Cerebellar nuclear complex (tissue), 1 donor: ENCODE measurements at places on chromosomes 1 and 21.
A peak's percentile ranks its signal among the peaks of the same experiment; 100 is the strongest.

GRCh38 chr1:49306507-49307070, 529.9 kb upstream of the BEND5 start:
- no peak for DNase-seq

DNA sequence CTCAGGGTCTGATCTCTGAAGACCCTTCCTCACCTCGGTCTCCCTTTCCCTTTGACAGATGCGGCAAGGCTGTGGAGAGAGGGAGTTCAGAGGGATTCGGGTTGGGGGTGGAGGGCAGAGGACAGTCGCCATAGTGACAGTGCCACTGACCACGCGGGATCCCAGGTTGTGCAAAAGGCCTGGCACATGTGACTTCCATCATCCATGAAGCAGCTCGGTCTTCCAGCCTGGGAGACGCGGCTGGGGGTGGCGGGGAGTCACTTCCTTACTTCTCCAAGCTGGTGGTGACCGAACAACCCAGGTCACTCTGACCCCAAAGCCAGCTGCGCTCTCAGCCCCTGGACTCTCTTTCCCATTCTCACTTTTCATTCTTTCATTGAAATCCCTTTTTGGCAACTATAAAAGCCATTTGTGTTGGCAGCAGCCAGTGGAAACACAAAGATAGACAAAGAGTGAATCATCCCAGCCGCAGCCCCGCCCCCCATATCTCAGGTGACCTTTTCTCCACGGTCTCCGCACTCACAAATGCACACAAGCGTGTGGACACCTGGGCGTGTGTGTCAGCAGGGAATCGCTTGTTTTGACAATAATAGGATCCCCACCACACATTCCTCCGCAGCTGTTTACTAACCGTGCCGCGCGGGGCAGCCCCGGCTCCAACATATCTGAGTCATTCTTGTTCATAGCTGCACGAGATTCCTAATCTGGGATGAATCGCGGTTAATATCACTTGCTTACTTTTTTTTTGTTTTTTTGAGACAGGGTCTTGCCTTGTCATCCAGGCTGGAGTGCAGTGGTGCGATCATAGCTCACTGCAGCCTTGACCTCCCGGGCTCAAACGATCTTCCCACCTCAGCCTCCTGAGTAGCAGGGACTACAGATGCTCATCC, 68.3 kb downstream of the DHRS3 start:
- DNase-seq = no peak

DNA sequence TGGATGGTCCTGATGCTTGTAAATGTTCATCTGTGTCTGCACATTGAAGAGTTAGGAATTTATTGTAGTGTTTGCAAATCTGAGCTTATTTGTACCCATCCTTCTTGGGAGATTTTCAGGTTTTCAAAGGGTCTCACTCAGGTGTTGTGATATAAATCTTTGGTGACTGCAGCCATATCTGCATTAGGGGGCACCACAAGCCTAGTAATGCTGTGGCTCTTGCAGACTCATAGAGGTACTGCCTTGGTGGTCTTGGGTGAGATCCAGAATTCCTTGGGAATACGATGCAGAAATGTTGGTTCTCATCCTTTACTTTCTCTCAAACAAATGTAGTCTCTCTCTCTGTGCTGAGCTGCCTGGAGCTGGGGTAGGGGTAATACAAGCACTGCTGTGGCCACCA, 405.9 kb downstream of the TTLL7 start:
- DNase-seq = no peak

DNA sequence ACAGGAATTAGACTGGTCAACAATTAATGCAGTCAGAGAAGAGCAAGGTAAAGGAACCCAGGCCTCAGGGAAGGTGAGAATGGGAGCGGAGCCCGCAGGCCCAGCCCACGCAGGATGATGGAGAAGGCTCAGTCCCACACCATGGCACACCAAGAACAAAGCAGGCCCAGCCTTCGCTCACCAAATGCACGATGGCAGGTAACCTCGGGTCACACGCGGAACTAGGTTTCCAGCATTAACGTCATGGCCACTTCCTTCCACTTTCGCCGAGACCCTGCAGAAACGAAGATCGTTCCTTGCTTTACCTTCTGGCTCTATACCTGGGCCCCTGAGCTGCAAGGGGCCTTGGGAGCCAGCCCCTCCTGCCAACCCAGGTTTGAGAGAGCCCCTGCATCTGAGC, 240.2 kb upstream of the C1orf174 start:
- no peak for DNase-seq

DNA sequence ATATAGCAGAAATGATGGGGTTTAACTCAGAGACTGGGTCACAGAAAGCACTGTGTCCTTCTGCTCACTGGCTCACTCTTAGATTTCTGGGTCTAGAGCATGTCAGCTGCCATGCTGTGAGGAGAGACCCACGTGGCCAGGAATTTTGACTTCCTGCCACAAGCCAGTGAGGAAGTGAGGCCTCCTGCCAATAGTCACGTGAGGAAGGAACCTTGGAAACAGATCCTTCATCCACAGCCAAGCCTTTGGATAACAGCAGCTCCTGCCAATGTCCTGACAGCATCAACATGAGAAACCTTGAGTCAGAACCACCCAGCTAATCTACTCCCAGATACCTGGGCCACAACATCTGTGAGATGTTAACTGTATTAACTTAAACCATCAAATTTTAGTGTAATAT, 114.5 kb upstream of the PLPPR5 start:
- no peak for DNase-seq

GRCh38 chr1:210251680-210252490, 19.3 kb downstream of the SERTAD4 start:
- DNase-seq = no peak

DNA sequence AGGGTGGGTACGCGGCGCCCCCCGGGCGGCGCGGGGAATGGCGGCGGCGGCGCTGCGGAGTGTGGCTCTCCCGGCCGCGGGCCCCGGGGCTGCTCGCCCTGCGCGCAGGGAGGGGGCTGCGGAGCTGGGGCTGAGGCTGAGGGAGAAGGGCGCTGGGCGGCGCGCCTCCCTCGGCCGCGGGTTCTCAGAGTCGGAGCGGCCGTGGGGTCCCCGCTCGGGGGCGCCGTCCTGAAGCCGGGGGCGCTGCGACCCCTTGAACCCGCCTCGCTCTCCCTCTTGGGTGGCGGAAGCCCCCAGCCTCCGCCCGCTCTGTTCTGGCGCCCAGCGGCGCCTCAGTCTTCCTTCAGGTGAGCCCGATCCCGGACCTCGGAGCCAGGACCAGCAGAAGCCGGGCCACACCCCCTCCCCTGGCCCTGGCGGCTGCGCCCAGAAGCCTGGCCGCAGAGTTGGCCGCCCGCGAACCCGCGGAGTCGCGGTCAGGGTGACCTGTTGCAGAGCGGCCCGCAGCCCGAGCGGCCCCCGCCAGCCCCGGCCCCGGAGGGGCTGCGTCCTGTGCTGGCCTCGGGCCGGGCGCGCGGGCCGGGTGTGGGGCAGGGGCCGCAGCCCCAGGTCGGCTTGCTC, 532 bp downstream of the RALGPS2 start:
- no peak for DNase-seq

DNA sequence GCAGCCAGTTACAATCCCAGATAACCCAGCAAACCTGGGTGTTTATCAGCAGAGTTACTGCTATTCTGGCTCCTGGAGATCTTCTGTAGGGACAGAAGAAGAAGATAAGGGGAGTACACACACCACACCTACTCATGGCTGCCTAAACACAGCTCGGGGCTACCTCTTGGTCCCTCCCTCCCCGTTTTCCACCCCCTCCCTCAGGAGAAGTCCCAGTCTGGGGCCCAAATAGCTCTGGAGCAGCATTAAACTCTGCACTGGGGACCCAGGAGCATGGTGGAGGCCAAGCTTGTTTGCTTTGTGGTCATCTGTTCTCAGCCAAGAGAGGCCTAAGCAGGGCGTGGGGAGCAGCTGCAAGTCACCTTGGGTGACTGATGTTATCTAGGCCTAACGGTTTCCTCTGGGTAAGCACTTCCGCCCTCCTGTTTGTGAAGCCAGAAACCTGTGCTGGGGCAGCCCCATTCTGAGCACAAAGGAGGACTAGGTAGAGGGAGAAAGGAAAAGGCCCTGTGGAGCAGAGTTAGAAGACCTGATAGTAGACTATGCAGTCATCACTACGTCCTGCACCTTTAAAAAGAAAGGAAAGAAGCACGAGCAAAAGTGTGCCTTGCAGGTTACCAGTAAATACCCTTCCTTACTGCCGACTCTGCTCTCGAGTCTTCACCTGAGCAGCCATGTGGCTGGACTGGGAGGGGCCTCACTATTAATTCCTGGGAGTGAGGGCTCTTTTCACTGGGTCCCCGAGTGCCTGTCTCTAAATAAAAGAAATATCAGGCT, 2.0 kb upstream of the RCSD1 start:
- DNase-seq = no peak

DNA sequence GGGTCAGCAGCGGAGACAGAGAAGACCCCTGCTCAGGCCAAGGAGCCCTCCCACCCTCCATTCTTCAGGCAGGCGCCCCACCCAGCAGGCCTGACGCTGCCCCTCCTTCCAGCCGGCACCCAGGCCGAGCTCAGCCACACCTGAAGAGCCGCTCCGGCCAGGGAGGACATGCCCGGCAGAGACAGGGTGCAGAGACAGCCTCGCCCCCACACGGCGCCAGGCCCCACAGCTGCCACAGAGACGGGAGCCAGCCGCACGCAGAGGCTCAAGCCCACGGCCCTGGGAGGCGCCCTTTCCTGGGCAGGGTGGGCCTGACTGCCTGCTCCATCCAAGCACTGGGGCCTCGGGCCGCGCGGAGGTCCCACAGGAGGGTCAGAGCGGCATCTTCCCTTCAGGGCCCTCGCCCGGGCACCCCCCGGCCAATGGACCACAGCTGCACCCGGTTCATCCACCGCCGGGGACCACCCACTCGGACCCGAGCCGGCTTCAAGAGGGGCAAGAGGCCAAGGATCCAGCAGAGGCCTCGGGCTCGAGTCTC, 5.2 kb downstream of the TTLL10 start:
- DNase-seq = no peak

- no peak for DNase-seq
These were observed 356.2 kb downstream of the KCTD3 start for GRCh38 chr1:215923129-215923824.

- DNase-seq = peak; percentile 34
These were observed 11.8 kb downstream of the NHLH2 start for GRCh38 chr1:115829023-115829674.

GRCh38 chr1:8639148-8639547, 178.3 kb downstream of the RERE start:
- no peak for DNase-seq

DNA sequence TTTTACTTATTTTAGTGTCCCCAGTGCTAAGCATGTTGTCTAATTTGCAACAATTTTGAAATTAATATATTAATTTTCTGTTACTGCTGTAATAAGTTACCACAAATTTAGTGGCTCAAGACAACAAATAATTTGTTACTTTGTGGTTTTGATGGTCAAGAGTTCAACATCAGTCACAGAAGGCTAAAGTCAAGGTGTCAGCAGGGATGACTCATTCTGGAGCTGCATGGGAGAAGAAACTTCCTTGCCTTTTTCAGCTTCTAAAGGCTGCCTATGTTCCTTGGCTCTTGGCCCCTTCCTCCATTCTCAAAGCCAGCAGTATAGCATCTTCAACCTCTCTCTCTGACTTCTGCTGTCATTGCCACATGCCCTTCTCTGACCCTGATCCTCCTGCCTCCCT, 271.8 kb downstream of the HLX start:
- no peak for DNase-seq

- DNase-seq = no peak
These were observed 36.6 kb downstream of the MORN1 start for GRCh38 chr1:2354511-2355372.

- DNase-seq = no peak
These were observed 186.0 kb downstream of the DYRK1A start for GRCh38 chr21:37552496-37553029.

DNA sequence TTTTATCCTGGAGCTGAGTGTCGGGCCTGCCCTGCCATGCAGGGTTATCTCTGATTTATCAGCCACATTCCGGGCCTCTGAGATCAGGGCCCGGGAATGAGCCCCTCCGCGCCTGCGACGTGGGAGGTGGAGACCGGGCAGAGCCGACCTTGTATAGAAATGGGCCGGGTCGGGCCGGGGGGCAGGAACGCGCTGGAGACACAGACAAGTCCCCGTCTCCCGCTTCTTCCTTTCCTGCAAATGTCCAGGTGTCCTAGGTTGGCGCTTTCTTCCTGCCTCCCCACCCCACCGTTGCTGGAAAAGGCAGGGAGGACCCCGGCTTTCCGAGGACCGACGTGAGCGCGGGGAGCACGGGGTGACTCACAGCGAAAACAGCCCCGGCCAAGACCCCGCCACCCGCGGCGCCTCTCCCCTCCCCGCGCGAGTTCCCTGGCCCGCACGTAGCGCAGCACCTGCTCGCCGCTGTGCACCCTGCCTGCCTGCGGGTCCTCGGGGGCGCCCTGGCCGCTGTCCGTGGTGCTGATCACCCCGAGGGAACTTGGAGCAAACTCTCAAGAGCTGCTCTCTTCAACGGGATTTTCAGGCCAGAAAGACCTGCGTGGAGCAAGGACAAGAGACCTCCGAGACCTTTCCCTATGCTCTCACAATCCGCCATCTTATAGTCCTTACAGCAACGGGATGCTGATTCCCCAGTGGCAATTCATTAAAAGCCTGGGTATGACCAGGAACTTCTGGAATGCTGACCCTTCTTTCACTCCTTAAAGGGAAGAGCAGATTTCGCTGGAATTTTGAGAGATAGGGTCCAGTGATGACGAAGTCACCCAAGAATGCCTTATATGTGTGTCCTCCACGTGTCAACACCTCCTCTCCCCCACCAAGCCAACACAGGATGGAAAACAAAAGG, 475 bp upstream of the NPPB start:
- no peak for DNase-seq

DNA sequence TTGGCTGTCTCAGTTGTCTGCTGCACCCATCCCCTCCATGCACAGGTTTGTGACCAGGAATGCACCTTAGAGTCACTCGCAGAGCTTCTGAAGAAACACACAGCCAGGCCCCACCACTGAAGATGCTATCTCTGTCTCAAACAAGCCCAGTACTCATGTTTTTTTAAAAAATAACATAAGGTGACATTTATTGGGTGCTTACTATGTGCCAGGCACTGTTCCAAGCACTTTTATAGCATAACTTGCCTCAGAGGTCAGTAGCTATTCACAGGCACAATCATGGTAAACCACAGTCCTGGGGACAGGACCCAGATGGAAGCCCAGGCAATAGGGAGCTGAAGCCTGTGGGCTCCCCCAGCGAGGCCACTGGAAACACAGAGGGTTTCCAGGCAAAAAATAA, 8.8 kb upstream of the ATP13A2 start:
- no peak for DNase-seq

DNA sequence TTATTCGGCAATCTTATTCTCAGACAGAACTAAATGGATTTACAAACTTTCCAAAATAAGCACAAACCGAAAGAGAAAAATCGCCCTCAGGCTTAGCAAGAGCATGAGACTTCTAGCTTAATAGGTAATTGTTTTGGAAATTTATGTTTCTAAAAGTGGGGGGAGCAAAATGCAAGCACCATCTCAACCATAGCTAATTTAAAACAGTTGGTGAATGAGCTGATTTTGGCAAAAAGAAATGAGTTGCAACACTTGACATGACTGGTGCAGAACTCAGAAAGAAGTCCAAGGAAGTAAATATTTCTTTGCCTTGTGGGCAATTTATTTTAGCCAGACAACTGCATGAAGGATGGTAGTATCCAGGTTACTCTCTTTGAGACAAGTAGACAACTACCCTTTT, 71.5 kb upstream of the PTGFR start:
- no peak for DNase-seq
